ENCODE measurements at places on chromosomes 1 and 21. TPM values are rescaled to one million over a fixed set of nuclear protein-coding genes. Genes with fewer than 3 reads are reported as not detected.

DNA sequence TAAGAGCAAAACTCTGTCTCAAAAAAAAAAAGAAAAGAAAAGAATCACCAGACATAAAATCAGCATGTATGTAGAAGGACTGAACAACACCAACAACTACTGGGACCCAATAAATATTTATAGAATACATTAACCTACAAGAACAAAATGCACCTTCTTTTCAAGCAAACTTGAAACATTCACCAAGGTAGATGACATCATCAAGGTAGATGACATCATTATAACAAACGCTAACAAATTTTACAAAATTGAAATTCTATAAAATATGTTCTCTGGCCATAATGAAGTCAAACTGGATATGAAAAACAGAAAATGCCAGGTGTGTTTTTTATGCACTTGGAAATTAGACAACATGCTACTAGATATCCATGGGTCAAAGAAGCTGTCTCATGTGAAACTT, 220.2 kb upstream of the SNX7 start:
- DNase-seq = no peak

- no peak for DNase-seq
Measured at GRCh38 chr21:26351661-26352060, 181.1 kb upstream of the APP start.

- DNase-seq = no peak
Measured at GRCh38 chr1:110240476-110241210, 30.5 kb downstream of the KCNC4 start.

DNA sequence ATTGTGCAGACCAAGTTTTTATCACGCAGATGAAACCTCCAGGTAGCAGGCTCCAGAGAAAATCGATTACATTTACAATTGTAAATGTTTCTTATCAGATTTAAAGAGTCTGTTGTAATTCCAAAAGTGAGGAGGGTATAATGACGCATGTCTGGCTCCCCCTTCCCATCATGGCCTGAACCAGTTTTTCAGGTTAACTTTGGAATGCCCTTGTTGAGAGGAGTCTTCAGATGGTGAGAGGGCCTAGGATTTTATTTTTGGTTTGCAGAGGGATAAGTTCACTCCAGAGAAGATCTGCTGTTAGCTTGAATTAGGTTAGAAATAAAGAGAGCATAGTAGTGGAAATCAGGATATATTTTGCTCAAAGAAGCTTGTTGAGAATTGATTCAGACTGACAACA, 1028.3 kb upstream of the B3GALT2 start:
- no peak for DNase-seq

GRCh38 chr1:48254254-48254653, 31.7 kb downstream of the SLC5A9 start:
- no peak for DNase-seq

The NKAIN1 gene
- total RNA-seq = 2.8 TPM

DNA sequence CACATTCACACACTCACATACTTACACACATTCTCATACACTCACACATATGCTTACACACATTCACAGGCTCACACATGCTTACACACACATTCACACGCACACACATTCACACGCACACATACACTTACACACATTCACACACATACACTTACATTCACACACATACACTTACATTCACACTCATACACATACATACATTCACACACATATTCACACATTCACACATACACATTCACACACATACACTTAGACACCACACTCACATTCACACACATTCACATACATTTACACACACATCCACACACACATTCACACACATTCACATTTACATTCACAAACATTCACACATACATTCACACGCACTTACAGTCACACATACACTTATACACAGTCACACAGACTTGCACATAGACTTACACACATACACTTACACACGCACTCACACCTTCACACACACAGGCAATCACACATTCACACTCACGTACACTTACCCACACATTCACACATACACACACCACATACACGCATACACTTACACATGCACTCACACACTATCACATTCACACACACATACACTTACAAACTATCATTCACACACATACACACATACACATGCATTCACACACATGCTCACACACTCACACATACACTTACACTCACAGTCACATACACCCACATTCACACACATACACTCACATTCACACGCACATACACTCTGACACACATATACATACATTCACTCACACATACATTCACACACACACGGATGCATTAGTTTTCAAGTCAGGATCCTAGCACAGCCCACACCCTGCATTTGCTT, 16.8 kb downstream of the PDE9A start:
- DNase-seq = no peak

The CLCA4 gene
- not detected for total RNA-seq

- no peak for DNase-seq
Measured at GRCh38 chr1:10228528-10228927, 18.2 kb downstream of the KIF1B start.

GRCh38 chr1:9629445-9630201, 21.9 kb upstream of the PIK3CD start:
- no peak for DNase-seq

DNA sequence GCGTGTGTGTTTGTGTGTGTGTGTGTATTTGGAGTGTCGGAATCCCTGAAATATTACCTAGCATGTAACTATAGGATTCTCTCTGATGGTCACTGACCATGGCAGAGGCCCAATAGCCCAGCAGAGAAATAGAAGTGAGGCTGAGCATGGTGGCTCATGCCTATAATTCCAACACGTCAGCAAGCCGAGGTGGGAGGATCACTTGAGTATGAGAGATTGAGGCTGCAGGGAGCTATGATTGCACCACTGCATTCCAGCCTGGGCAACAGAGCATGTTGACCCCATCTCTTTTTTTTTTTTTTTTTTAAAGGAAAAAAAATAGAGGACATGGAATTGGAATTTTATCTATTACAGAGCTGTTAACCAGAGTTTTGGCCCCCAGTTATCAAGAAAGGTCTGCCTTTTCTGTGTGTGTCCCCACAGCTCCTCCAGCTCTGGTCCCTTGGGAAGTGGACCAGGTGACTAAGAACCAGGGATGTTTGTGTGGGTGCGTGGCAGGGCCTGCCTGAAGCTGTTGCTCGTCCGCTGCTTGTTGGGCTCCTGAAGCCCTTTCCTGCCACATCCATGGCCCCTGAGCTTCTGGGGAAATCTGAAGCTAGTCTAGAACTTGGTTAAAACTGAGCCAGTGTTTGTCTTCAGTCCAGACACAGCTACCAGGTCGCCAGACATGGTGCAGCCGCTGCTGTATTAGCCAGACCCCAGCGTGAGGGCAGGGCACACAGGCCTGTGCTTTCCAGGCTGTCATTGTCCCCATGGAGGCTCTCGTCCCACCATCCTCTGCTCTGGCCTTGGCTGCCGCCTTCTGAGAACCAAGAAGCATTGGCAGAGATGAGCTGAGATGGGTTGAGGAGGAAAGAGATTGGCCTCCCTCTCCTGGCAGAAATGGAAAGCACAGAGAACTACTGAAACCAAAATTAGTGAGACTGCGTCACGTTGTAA, 25.5 kb downstream of the CAPN9 start:
- peak; percentile 64 for DNase-seq

DNA sequence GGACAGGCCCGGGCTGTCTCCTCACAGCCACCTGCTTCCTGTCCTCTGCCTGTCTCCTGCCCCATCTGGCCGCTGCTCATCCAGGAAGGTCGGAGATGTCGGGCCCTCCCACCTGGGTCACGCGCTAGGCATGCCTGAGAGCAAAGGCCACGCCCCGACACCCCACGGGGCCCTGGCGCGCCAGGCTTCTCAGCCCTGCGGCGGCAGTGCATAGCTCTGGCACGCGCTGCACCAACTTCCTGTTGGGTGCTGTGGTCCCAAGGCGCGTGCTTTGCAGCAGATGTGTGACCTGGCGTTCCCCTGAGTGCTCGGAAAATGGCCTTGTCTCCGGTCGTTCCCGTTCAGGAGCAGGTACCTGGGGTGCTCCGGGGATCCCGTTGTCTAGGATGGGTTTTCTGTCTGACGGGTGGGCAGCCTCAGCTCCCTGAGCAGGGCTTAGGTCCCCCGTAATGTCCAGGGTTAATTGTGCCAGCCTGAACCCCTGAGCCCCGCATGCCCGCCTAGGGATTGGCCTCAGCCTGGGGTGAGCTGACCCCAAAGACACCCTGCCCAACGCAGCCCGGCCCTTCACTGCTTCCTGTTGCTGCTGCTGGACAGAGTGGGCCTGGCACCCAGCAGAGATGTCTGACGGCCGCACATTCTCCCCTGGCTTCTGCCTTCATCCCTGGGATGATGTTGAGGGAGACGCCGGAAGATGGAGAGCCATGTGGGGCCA, 19.4 kb upstream of the KCNAB2 start:
- no peak for DNase-seq

GRCh38 chr1:152801333-152801732, 4.8 kb downstream of the LCE1D start:
- no peak for DNase-seq

GRCh38 chr1:230834292-230834691, 34.0 kb downstream of the C1orf198 start:
- no peak for DNase-seq

The RIMS3 gene
- total RNA-seq = 0.64 TPM

The CDC42BPA gene
- 15.1 TPM for total RNA-seq

GRCh38 chr1:192518700-192519099, 56.9 kb upstream of the RGS1 start:
- DNase-seq = no peak

- peak; percentile 62 for DNase-seq
Measured at GRCh38 chr1:186985889-186986491, 157.2 kb downstream of the PLA2G4A start.

- no peak for DNase-seq
Measured at GRCh38 chr1:3825356-3825755, 29.1 kb upstream of the LRRC47 start.

DNA sequence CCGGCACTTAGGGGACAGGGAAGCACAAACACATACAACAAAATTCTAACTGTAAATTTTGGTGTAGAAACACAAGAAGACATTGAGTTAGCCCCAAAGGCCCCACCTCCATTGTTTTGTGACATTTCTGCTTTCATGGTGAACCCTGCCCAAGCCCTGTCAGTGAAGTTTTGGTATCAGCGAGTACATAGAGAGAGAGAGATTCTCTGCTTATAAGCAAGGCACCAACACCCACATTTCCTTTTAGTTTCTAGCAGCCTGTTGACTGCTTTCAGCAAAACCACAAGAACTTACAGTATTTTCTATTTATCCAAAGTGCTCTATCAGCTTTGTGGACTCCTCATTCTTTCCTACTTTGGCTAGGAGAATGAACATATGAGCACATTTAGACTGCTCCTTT, 24.0 kb downstream of the ZNF124 start:
- no peak for DNase-seq

The OLIG2 gene
- total RNA-seq = not detected

- no peak for DNase-seq
Measured at GRCh38 chr1:164977561-164977960, 379.0 kb downstream of the LMX1A start.

DNA sequence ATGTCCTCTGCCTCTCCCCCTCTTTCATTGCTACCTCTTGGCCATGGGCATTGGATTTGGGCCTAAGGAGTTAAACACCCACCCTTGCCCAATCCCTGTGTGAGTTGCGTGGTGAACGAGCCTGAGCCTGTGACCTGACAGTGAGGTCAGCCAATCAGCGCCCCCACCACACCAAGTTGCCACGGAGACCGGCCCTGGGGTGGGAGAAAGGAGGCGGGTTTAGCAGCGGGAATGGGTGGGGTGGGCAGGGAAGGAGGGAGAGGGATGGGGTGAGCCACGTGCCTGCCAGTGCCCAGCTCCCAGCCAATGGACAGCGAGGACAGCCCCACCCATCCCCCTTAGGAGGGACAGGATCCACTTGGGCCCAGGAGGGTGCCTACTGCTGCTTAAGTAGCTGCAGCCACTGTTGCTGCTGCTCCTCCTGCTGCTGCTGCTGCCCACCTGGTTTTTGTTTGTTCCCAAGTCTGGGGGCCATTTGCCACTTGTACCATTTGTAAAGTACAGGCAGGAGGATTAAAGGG, 9.5 kb downstream of the ZBTB7B start:
- DNase-seq = no peak

The KRTAP12-2 gene
- not detected for total RNA-seq

- peak; percentile 12 for DNase-seq
Measured at GRCh38 chr1:48530727-48531351, 58.8 kb upstream of the SPATA6 start.

GRCh38 chr1:116881879-116882520, 27.7 kb upstream of the PTGFRN start:
- peak; percentile 54 for DNase-seq

GRCh38 chr1:67880056-67880601, 46.9 kb upstream of the GNG12 start:
- peak; percentile 90 for DNase-seq

The WNT2B gene
- under 0.01 TPM for total RNA-seq

GRCh38 chr1:115115521-115116161, 26.3 kb upstream of the TSPAN2 start:
- no peak for DNase-seq

GRCh38 chr1:90386899-90387720, 330.0 kb downstream of the BARHL2 start:
- peak; percentile 70 for DNase-seq

- peak; percentile 14 for DNase-seq
Measured at GRCh38 chr1:53899708-53900107, 5.7 kb downstream of the DIO1 start.

- DNase-seq = no peak
Measured at GRCh38 chr21:41665766-41666595, 100.9 kb downstream of the RIPK4 start.

DNA sequence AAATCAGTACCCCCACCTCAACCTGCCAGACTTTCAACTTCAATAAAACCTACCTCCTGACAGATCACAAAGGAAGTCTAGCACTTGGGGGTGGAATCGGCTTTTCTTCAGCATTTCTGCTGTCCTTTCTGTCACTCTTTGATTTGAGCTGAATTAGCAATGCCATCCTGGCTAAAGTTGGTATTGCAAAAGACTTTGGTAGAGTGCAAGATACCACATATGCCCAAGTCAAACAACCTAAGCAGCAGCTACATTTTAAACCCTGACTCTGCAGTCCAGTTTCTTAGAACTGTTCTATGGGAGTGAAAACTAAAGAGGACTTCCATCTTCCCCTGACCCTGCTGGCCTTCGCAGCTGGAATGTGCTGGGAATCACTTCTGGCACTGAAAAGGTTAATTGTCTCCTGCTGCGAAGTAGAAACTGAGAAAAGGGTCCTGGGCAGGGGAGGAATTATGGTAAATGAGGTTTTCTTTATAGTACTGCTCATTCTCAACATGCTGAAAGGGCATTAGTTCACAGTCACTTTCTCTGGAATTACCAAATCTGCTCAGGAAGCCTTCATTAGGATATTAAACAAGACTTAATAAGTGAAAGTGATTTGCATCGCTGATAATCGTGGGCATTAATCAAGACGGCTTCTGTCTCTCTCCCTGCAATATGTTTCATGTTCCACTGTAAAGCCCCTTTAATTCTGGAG, 126.2 kb upstream of the SMYD2 start:
- DNase-seq = no peak

- DNase-seq = no peak
Measured at GRCh38 chr1:183186841-183187240, 777 bp downstream of the LAMC2 start.

Measured in M059J (cell line).